NCI-H1417 treated with DMSO at 0.1 percent for 48 hours (cell line): ENCODE measurements at places on chromosomes 12 and 14.

DNA sequence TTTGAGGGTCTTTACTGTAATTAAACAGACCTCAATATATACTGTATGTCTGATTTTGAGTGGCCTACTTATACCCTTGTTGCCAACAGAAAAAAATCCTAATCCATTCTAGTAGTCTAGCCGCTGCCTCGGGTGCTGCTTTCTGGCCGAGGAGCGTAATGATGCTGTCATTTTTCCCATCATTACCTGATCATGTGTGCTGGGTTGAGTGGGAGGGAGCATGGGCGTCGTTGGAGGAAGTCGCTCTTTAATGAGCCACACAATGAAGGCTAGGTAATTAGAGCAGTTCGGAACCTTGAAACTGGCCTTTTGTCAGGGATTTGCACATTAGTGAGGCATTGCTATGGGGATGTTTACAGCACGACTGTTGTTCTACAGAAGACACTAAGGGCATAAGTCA lies 76.1 kb upstream of the RFX4 start:
- DNase-seq: no peak

- peak; percentile 5 for DNase-seq
Observed at GRCh38 chr12:20099395-20100183, 268.7 kb upstream of the PDE3A start.

DNA sequence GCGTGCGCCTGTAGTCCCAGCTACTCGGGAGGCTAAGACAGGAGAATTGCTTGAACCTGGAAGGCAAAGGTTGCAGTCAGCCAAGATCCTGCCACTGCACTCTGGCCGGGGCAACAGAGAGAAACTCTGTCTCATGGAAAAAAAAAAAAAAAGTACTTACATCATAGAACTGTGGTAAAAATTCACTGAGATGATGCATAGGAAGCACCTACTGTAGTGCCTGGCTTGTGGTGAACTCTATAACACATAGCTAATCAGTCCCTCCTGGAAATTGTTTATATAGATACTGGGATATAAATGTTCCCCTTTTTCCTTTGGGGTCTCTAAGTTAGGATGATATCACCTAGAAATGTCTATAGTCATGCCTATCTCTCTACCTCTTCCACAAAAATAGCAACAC lies 89.7 kb upstream of the CPM start:
- DNase-seq: no peak

DNA sequence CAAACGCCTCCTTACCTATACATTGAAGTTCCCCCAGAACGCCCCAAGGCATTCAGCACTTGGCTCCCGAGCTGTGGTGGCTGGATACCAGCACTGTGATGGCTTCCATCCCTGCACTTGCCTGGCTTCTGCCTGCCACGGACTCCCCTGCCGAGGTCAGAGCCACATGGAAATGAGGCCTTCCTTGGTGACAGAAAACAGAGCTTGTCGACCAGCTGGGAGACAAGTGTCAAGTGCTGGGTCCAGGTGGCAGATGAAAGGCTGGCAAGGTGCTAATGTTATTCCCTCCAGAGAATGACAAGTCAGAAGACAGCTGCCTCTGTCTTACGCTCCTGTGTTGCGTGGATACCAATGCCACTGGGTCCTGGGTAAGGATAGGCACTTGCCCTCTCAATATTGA lies 26.2 kb upstream of the GNG2 start:
- DNase-seq: no peak

DNA sequence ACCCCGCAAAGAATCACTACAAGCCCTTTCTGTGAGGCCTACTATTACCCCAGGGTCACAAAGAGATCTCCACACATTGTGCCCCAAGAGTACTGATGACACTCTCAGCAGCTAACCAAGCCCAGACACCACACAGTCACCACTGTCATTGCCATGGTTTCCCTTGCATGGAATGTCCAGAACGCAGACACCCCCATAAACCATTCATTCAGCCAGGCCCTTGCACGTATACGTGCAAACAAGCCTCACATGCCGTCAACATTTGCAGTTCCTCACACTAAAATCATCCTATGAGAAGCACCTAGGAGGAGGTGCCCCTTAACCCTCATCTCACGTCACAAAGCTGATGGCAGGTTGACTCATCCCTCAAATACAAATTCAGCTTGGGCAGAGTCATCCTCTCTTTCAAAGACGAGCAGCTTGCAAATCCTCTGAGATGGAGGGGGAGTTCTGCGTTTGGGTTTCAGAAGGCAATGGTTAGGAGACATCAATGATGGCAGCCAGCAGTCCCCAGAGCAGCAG lies 17.1 kb upstream of the KRT77 start:
- DNase-seq: no peak

- no peak for DNase-seq
Observed at GRCh38 chr12:94121886-94122285, 26.5 kb upstream of the PLXNC1 start.

DNA sequence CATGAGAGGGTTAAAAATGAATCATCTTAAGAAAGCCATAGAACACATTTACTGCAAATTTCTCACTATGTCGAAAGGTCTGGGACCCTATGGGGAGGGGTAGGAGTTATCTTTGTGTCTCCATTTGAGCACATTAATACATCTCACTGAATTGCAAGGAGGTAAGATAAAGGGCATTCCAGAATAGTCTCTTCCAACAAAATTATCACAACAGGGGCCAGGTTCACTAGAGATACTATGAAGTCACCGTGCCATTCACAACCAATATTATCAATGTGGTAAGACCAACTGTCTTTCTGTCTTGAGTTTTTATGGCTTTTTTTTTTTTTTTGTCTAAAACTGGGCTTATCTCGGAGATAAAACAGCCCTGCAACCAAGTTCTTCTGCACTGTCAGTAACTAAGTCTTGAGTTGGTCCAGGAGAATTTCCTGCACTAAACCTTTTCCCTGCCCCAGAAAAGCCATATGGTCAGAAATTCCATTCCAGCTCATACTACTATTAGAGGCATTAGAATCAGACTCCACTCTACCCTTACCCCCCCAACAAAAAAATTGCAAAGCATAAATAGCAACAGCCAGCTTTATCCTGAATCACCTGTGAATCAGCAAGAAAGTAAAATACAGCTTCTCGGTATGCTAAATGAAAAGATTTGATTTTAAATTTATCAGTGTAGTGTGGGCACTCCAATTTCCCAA lies 79.7 kb downstream of the PTPRR start:
- no peak for DNase-seq

DNA sequence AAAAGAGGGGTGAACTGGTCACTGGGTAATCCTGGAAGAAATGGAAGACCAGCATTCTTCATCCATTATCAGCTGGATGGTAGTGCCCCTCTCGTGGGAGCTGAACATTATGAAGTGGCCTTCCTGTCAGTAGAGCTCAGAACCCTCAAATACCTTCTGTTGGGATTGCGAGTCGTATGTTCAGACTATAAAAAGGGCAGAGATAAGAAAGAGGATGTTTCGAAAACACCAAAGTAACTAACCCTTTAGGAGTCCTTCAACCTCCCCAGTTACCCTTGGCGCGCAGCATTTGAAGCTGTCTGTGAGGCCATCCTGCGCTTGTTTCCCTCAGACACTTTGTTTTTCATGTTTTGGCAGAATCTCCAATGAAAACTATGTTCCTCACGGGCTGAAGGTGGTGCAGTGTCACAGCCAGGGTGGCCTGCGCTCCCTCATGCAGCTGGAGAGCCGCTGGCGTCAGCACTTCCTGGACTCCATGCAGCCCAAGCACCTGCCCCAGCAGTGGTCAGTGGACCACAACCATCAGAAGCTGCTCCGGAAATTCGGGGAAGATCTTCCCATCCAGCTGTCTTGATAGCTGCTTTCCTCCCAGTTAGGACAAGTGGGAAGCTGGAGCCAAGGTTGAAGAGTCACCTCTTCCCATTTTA lies 19.3 kb upstream of the GALNT16 start:
- DNase-seq: no peak

DNA sequence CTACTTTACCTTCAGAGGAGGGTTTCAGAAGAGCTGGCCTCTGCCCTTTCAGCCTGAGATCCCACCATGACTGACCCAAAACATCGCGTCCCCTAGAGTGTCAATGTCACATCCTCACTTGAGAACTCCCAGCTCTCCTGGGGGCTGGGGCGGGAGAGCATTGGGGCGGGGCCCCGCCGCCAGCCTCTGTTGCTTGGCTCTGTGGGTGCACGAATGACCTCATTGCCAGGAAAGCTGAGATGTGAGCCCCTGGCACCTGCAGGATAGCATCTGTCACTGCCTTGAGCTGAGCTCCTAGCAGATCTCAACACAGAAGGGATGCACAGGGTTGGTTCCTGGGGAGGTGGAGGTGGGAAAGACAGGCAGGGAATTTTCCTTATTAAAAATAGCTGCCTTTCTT lies 20.6 kb upstream of the MYL2 start:
- no peak for DNase-seq

DNA sequence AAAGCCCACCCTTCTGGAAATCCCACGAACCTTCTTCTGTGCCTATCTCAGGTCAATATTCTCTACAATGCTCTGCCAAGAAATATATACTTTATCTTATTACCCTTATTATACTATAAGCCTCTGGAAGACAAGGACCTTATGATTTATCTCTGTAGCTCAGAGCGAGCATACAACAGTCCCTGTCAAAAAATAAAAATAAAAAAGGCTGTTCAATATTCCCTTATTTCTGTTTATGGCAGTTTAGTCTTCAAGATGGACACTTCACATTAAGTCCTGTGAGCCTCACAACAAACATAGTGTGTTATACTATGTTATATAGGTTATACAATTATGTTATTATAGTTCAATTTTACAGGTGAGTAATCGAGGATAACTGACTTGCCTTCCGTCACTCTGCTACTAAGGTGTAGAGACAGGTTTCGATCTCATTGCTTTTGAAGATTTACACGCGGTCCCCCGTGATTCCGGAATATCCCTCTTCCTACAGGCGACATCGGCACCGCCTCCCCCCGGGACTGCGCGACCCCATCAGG lies 562 bp downstream of the EAPP start:
- no peak for DNase-seq

DNA sequence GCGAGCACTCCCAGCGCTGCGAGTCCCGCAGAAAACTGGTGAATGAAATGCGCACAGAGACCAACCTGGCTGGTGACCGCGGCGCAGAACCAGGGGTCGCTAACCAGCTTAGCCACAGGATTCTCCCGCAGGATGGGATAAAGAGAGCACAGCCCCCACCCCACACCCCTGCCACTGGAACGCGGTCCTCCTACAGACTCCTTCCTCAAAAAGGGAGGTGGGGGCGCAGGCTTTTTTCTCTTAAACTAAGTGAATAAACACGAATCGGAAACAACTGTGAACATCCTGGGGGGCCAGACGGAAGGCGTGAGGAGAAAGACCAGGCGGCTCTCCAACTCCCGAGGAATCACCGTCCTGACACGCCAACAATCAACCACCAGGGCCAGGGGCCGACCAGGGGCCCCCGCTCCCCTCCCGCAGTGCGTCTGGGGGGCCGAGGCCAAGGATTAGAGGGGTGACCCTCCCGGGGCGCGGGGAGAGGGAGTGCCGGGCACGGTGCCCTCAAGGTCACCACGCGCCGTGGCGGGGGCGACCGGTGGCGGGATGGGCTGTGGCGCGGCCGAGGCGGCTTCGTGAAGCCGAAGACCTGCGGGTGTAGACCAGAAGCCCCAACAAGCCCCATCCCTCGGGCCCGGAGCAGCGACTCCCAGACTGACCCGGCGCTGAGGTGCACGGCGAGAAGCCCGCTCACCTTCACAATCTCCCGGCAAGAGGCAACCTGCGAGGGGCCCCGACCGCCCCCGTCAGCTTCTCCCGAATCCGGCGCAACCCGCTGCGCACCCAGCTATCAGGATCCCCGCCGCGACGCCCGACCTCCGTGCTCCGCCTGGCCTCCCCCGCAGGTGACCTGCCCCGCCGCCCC lies 704 bp downstream of the ATP2B1 start:
- no peak for DNase-seq

- no peak for DNase-seq
Observed at GRCh38 chr14:73211251-73212040, 25.9 kb upstream of the PAPLN start.

DNA sequence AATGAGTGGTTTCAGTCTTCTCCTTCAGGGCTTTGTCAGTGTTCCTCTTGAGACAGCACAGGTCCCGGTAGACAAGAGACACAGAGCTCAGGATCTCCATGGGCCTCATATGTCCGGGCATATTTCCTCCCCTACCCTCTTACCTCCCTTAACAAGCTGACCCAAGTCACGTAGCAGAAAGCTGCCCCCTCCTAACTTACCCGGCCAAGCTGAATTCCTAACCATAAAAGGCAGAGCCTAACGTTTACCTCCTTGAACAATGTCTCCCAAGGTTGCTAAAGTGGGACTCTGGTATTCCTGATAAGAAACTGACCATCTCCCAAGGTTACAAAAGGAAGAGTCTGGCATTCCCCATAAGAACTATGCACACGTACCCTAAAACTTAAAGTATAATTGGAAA lies 182.2 kb upstream of the USP15 start:
- no peak for DNase-seq

DNA sequence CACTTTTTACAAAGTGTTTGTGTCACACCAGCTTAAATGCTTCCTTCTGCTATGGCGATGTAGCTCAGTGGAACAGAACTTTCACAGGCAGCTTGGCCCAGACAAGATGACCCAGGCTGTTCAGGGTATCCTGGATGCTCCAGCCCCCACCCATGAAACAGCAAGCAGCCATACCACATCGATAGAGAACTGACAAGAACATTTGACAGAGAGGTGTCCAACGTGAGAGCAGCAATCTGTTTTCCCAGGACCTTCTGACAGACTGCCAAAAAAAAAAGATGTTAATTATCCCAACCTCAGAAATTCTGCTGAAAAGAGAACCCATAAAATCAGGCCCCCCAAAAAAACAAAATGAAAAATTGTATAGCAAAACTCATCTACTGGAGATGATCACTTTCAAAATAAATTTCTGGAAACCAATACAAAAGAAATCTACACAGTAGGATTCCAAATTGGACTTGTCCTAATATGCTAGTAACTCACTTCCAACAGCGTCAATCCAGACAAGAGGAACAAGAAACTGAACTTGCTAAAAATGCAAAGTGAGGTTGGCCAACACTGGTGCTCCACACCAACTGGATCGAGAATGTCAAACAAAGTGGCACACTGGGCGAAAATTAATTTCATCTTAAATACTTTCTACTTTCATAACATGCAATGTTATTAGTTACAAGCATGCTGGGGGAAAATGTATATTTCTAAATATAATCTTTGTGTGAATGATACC lies 118.8 kb downstream of the DPF3 start:
- DNase-seq: no peak

- DNase-seq: no peak
Observed at GRCh38 chr12:93113317-93114006, 184.4 kb upstream of the EEA1 start.

DNA sequence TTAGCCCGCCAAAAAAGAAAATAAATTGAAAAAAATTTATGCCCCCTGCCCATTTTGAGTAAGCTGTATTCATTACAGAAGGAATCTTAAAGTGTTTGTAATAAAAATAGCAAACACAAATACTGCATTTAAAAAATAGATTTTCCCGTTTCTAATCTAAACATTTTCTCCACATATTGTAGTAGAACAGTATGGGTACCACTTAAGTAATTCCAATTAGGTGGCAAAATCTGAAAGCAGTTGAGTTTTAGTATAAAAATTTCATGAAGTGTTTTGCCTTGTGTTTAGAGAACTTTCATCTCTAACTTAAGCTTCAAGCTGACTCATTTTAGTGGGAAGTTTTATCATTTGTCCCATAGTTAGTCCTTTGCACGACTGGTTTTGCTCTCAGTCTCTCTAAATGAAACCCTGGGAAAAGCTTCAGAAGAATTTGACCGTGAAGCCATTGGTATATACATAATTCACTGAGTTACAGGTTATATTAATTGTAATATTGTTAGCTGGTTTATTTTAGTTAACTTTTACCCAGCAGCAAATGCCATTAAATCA lies 214.6 kb downstream of the ERC1 start:
- DNase-seq: no peak
